Activated naive CD8-positive, alpha-beta T cell treated with anti-CD3 and anti-CD28 coated beads, Interleukin-2, amount 50 U/mL, for 16 hours (primary cell): ENCODE measurements at places on chromosomes 3 and 15.

- no peak for DNase-seq
Observed at GRCh38 chr15:33104212-33104611, 90.3 kb downstream of the FMN1 start.

GRCh38 chr3:72223116-72223515 is 438.2 kb upstream of the PROK2 start:
- no peak for DNase-seq

- no peak for DNase-seq
Observed at GRCh38 chr3:81451611-81452010, 309.8 kb downstream of the GBE1 start.

GRCh38 chr3:54773271-54773670 is 154.6 kb downstream of the LRTM1 start:
- DNase-seq, result no peak
